AML-193 (cell line): ENCODE measurements at places on chromosomes 3 and 15.

DNA sequence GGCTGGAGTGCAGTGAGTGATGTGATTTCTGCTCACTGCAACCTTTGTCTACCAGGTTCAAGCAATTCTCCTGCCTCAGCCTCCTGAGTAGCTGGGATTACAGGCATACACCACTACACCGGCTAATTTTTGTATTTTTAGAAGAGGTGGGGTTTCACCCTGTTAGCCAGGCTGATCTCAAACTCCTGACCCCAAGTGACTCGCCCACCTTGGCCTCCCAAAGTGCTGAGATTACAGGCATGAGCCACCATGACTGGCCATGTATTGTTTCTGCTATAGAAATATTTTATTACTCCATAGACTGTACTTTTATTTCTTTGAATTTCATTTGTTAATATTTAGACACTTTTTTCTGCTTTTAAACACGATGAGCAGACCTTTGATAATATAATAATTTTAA, 60.4 kb downstream of the GTF2E1 start:
- no peak for DNase-seq

- no peak for DNase-seq
These were observed 122.3 kb downstream of the PTPRG start for GRCh38 chr3:61683549-61684236.

DNA sequence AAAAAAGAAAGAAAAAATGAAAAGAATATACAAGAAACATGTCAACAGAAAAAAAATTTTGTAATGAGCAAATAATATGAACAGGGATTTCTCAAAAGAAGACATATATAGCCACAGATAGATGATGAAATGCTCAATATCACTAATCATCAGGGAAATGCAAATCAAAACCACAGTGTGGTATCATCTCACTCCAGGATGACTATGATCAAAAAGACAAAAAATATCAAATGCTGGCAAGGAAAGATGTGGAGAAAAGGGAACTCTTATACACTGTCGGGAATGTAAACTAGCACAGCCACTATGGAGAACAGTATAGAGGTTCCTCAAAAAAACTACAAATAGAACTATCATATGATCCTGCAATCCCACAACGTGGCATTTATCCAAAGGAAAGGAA, 94.1 kb downstream of the C3orf70 start:
- DNase-seq: no peak

DNA sequence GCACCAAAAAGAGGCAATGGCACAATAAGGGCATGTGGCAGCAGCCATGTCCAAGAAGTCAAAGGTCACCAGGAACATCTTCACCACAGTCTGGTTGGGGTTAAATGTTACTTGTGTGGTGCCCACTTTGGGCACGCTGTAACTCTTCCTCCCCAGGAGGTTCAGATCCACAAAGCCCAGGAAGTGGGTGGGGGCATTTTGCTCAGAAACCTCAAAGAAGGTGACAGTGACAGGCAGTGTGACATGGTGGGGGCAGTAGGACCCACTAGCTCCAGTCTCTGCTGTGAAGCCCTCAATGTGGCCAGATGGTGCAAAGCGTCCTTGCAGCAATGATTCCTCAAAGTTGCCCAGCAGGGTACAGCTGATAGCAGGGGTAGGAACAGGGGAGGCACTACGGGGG, 5.8 kb downstream of the ZNF80 start:
- DNase-seq: no peak

GRCh38 chr3:118531816-118532215, 502.8 kb downstream of the IGSF11 start:
- no peak for DNase-seq

- no peak for DNase-seq
These were observed 36.1 kb upstream of the ACKR4 start for GRCh38 chr3:132561003-132561402.

GRCh38 chr3:2452249-2452648, 353.6 kb downstream of the CNTN4 start:
- DNase-seq: no peak

GRCh38 chr15:92949604-92950249, 49.6 kb downstream of the CHD2 start:
- DNase-seq: no peak

GRCh38 chr3:40653001-40653400, 128.2 kb downstream of the ZNF621 start:
- DNase-seq: no peak

GRCh38 chr3:111750278-111750884, 108.7 kb upstream of the PHLDB2 start:
- DNase-seq: no peak

- DNase-seq: no peak
These were observed 79.9 kb upstream of the ONECUT1 start for GRCh38 chr15:52870015-52870414.

GRCh38 chr3:43178891-43179366, 73.0 kb upstream of the POMGNT2 start:
- DNase-seq: no peak

GRCh38 chr15:74453925-74454763, 6.8 kb downstream of the UBL7 start:
- no peak for DNase-seq

DNA sequence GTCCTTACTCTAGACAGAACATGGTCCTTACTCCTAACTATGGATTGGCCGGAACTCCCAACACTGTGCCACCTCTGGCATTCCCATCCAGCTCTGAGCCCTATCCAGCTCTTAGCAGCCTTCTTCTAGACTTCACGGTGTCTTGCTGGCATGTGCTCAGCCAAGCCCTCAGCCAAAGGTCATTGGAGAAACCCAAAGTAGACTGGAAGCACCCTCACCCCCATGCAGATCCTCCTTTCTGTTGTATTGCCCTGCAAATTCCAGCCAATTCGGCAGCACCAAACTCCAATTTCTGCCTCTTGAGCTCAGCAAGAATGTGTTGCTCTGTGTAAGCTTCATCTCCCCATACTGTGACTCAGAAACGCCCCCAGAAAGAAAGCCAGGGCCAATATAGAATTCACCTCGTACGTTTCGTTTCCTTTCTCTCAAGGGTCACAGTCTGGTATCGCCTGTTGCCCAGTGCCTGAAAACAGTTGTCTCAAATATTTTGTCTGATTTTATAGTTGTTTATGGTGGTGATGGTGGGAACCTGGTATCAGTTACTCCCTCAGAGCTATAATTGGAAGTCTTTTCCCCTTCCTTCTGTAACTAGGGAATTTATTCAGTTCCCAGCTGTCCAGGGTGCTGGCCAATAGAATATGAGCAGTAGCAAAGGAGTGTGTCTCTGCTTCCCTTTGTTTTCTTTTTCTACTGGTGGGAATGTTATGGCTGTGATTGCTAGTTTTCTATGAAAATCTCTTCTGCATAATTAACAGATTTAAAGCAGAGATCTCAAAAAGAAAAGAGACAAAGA, 28.4 kb upstream of the EPHB3 start:
- DNase-seq: no peak

DNA sequence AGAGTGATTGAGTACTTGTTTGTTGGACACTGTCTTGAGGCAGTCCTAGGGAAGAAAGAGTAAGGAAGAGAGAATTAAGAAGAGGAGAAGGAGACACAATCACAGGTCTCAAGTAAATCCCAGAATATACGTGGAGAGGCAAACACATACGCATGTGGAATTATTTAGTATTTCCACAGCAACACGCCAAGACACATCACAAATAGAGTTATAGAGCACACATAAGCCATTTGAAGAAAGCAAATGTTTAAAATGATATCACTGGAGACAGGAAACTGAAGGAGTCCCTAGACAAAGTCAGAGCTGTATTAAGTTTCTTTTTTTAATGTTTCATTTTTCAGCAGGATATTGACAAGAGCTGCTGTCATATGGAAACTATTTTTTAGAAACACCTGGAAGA, 206.1 kb upstream of the LRIG1 start:
- DNase-seq: no peak

DNA sequence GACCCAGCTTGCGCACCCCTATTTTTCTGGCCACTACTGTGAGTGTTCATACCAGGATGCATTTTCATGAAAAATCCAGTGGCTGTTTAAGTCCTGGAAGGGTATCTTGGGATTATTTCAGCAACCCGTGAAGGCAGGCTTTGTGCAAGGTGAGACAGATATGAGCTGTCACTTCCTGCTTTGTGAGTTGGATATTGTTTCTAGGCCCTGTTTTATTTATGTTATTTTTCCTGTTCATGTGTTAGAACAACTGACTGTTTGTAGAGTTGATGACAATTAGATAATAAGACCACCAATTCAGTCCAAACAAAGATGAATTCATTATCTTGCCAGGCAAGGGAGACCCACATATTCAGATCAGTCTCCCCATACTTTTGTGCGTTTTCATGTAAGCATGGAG, 42.5 kb downstream of the ZBTB38 start:
- DNase-seq: no peak

DNA sequence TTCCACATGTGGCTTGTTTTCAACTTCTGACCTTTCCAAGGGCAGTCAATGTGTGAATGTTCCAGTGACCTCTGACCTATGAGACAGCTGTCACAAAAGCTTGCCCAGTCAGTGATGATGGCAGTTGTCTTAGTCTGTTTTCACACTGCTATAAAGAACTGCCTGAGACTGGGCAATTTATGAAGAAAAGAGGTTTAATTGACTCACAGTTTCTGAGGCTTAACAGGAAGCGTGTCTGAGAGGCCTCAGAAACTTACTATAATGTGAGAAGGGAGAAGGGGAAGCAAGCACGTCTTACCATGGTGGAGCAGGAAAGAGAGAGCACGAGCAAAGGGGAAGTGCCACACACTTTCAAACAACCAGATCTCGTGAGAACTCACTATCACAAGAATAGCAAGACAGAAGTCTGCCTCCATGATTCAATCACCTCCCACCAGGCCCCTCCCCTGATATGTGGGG, 95.6 kb downstream of the ECT2 start:
- DNase-seq: peak; percentile 22

DNA sequence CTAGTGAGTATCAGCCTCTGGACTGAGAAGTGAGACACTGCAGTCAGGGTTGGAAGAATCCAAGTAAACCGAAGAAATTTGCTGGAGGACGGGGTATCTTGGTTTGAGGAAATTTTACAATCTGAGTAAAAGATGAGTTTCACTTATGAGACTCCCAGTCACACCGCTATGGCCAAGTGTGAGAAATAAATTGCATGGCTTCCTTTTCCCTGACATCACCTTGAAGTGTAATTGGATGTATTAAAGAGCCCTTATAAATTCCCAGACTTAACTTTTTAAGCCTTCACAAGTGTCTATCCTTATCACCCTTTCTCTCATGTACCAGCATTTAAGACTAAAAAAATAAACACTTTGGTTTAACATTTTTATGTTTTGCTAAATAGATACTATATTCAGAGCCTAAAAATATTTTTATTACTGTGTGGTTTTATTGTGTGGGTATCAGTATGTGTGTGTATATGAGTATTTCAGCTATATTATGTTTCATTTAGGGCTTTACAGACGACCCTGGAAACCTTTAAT, 23.8 kb downstream of the USP3 start:
- no peak for DNase-seq

- DNase-seq: no peak
These were observed 204.4 kb downstream of the OTOL1 start for GRCh38 chr3:161700998-161701397.

DNA sequence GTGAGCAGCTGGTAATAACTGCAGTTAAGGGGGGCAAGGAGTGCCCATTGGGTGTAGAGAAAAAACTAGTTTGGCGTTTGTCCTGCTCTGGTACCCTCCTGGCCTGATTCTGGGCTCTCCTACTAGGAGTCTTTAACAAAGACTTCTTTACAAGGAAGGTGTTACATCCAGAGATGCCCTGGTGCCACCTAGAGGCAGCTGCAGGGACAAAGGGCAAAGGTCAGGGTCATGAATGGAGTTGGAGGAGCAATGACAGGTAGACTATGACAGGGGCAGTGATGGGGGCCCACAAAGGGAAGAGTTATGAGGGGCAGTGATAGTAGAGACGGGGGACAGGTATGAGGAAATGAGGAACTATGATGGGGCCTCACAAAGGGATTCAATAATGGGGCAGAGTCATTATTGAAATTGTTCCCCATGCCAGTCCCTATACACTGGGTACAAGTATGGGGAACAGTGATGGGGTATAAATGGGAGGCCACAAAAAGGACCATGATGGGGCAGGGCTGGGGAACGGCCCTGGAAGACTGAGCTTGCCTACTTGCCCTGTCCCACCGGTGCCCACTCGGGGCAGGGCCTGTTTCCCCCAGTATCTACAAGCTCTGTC, 7.9 kb downstream of the CCDC71 start:
- DNase-seq: peak; percentile 68

DNA sequence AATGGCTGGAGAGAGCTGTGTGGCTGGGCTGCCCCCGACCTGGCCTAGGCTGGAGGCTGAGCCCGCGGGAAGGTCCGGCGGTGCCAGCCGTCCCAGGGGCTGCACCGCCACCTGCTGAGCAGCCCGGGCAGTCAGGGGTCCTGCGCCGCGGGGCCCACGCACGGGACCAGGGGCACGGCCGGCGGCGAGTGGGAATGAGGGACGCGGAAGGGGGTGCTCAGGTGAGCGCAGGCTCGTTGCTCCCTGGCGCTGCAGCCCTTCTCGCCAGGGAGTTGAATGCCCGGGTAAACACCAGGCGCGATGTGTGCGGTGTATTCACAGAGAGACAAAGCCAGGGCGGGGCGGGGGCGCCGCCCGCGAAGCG, 666 bp upstream of the SEMA3F start:
- DNase-seq: no peak

DNA sequence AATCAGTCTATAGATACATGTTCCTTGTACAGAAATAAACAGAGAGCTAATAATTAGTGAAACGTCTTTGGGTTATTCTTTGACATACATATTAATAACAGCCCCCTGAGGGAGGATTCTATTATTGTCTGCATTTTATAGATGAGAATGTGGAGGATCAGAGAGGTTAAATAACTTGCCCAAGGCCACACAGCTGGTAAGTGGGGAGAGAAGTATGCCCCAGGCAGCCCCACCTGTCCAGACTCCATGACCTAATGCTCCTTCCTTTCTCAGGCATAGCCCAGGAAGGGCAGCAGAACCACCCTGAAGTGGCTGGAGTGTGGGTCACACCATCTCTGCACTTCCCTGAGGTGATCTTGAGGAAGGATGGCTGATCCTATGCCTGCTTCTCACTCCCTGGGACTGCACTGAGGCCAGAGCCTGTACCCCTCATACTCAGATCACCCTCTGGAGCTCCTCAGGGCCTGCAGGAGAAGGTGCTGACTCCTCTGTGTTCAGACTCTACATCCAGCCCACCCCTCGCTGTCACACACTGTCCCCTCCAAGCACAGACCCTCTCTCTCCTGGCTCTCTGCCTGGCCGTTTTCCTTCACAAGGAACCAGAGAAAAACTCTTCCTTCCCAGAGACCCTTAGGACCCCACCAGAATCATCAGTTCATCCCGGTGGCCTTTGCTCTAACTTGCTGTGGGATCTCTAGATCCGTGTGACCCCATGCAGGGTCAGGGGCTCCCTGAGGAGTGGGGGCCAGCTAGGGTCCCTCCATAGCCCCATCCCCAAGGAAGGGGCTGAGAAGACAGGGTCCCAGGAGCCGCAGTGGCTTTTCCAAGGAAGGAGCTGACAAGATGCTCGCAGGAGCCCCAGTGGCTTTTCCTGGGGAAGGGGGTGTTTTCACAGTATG, 4.4 kb upstream of the HHATL start:
- DNase-seq: no peak

DNA sequence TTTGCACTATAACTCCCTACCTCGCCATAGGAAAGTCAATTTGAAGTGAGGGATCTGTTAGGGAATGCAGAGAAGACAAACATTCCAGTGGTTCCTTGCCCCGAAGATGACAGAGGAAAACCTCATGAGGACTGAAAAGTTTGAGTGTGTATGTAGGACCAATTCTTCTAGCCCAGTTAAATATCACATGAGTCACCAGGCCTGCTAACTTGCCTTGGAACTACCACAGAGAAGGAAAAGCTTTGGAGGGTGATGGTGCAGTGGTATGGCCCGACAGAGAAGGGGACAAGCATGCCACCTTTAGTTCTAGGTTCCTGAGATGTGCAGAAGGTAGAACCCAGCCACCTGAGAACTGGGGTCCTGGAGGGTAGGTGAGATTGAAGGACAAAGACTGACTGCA, 2.6 kb upstream of the UPK1B start:
- DNase-seq: no peak
